Karpas-422 (cell line): ENCODE measurements at places on chromosomes 12 and 14.

GRCh38 chr14:103713304-103714062 lies 1.8 kb downstream of the XRCC3 start:
- DNase-seq: peak; percentile 74

DNA sequence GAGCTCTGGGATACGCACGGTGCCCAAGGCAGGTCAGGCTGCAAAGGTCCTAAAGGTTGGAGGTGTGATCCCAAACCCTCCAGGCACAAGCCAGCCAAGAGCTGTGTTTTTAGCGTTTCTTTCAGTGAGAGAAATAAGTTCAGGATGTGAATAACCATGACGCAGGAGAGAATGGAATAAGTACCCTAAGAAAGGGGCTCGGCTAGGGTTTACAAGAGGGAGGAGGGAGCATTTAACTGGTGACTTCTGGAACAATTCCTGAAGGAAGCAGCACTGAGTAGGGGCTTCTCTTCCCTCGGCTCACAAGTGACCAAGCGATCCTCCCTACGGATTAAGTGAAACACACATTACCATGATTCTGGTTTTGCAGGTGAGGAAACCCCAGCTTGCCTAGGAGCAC lies 29.4 kb downstream of the SSH1 start:
- no peak for DNase-seq

GRCh38 chr14:53542732-53543131 lies 389.6 kb upstream of the DDHD1 start:
- no peak for DNase-seq

GRCh38 chr14:36585100-36585499 lies 2.7 kb upstream of the NKX2-8 start:
- no peak for DNase-seq

- DNase-seq: no peak
Observed at GRCh38 chr12:10453156-10453555, at the start of gene KLRC1. Gene KLRC1, minus strand, starts transcription at chr12:10453377. Its CDS starts 2,221 bp downstream, at chr12:10451156.

DNA sequence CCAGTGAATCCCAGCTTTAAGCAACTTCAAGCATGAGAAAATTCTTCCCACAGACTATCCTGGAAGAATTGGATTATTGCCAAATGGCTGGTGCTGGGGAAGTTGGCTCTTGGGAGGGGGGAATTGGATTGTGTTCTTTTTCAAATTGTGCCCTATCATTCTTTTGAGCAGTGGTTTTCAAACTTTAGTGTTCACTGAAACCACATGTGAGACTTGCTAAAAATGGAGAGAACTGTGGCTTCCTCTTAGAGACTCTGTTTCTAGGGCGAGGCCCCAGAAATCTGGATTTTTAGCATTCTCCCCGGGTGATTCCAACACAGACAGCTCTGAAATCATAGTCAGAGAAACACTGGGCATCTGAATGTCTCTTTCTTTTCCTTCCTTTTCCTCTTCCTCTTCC lies 14.3 kb upstream of the OTUB2 start:
- DNase-seq: no peak

GRCh38 chr14:97283426-97283825 lies 486.2 kb downstream of the VRK1 start:
- DNase-seq: no peak

- no peak for DNase-seq
Observed at GRCh38 chr12:88202500-88202899, 60.4 kb downstream of the TMTC3 start.

DNA sequence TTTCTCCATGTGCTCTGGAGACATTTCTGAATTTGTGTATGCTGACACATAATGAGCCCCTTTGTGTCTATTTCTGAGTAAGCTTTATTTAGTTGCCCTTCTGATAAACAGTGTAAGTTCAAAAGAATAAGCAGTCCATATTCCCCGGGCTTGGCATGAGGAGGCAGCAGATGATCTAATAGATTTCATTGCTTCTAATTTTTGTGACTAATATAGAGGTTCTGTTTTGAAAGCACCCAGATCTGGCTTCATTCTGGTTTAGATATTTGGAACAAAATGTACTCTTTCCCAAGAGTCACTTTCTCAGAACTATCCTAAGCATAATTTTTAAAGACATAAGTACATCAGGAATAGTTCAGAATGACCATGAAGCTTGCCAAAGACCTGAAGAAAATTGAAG lies 290.9 kb downstream of the BTG1 start:
- no peak for DNase-seq

DNA sequence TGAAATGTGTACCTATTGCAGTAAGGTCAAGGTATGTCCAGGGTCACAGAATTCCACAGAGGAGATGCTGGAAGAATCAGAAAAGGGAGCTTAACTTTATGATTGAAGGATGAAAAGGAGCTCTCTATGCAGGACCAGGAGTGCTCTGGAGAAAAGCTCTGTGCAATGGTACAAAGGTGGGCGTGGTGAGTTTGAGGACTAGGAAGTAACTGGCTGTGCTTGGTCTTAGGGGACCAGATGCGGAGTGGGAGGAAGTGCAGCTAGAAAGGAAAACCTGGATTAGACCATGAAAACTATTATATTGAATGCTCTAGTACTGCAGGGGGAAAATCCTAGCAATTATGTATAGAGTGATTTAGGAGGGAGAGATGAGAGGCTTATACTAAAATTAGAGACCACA lies 56.8 kb downstream of the BTG1 start:
- DNase-seq: no peak

DNA sequence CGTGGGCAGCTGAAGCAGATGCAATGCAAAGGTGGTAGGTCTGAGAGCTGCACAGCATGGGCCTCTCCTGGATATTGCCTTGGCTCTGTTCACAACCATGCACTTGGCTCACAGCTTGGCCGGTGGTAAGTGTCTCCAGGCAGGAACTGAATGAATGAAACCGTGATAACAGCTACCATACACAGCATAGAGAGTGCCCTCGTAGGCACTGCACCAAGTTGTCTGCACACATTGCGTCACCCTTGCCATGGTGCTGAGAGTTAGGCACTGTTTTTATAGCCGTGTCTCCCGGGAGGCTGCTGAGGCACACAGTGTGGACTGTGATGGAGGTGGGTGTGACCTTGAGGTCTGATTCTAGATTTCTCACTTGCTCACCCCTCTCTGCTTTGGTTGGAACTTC lies 157.6 kb upstream of the VASH1 start:
- no peak for DNase-seq

GRCh38 chr14:23829736-23830471 lies 123.7 kb upstream of the DHRS4 start:
- DNase-seq: no peak

DNA sequence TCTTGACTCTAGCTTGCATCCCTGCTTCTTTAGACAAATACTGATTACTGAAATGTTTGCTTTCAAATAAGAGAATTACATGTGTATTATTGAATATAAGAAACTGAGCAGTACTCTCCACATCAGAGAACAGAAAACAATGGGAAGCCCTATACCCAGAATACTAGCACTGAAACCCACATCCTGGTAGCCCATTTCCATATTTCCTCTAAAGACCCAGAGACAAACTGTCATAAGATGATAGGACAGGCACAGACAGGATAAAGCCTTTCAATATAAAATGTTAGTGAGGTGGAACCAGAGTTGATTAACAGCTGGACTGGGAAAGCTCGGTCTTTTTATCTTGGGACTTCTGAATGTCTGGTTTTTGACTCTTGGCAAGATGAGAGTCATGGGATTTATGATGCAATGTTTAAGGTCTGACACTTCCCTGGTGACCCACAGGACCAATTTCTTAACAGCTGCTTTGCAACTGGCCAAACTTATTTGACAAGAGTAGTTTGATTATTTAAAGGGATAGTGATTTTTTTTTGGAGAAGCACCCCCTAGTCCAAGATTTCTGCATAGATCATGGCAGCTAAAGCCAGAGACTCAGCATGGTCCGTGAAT lies 166.9 kb upstream of the ATXN7L3B start:
- no peak for DNase-seq

- no peak for DNase-seq
Observed at GRCh38 chr14:102883554-102883953, 38.9 kb upstream of the AMN start.

DNA sequence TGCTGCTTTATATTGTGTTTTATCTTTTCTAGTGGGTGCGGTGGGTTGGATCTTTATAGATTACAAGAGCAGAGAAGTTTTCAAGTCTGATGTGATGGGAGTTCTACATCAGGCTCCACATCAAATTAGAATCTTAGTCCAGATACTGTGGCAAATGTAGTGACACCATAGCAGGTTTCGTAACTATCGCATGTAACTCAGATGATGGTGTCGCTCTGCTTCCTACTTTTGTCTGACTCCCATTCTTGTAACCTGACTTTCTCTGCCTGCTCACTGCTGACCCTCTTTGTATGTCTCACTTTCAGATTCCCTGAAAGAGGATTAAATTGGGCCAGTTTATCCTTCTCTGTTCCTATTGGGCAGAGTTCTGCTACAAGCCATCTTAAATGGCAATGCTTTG lies 22.8 kb upstream of the FBXO34 start:
- no peak for DNase-seq

DNA sequence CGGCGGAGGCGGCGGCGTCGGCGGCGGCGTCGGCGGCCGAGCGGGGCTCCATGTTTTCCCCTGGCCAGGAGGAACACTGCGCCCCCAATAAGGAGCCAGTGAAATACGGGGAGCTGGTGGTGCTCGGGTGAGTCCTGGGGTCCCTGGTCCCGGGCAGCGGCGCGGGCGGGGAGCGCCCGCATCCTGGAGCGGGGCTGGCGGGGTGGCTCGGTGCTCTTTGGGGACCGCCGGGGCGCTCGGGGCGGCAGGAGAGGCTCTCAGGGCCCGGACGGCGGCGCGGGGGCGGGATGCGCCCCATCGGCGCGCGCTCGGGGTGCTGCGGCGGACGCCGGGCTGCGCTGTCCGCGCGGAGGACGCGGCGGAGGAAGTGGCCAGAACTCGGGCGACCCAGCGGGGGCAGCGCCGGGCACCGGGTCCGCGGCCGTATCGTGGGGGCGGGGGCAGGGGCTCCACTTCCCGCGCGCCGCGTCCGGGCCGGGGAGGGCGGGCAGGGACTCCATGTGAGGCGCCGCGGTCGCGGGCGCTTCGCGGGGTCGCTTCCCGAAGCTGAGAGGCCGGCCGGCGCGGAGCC lies 485 bp downstream of the PELI2 start:
- no peak for DNase-seq
